Immature natural killer cell (primary cell): ENCODE measurements at places on chromosomes 2 and 18.

GRCh38 chr2:65366595-65367125 lies 65.7 kb downstream of the SPRED2 start:
- no peak for DNase-seq
- no peak overlapping the region for H3K27ac ChIP-seq

GRCh38 chr2:216787851-216788540 lies 71.9 kb downstream of the TNP1 start:
- no peak overlapping the region for H3K27ac ChIP-seq
- DNase-seq, result no peak
- H3K4me1 ChIP-seq, result no peaks in the 10 kb centered on the region
- no peaks in the 10 kb centered on the region for H3K36me3 ChIP-seq
- H3K4me3 ChIP-seq, result no peak overlapping the region

- no peaks in the 10 kb centered on the region for H3K27me3 ChIP-seq
- H3K36me3 ChIP-seq, result no peaks in the 10 kb centered on the region
- H3K4me1 ChIP-seq, result peaks cover 8% of the 10 kb centered on the region
- no peak for DNase-seq
Observed at GRCh38 chr2:110865188-110865587, 132.8 kb downstream of the ACOXL start.

- H3K36me3 ChIP-seq, result no peaks in the 10 kb centered on the region
- no peak for DNase-seq
- H3K4me3 ChIP-seq, result no peak overlapping the region
Observed at GRCh38 chr2:10762651-10763460, 41.4 kb downstream of the ATP6V1C2 start.

- H3K27ac ChIP-seq, result peak overlapping the region; percentile 80
- peaks cover 55% of the 10 kb centered on the region for H3K4me1 ChIP-seq
- H3K4me3 ChIP-seq, result peak overlapping the region; percentile 80
Observed at GRCh38 chr18:3067722-3068121, 54.8 kb upstream of the LPIN2 start.

GRCh38 chr2:134842930-134843490 lies 4.6 kb downstream of the ACMSD start:
- DNase-seq, result no peak
- no peaks in the 10 kb centered on the region for H3K27me3 ChIP-seq
- H3K4me1 ChIP-seq, result no peaks in the 10 kb centered on the region
- peaks cover 1% of the 10 kb centered on the region for H3K36me3 ChIP-seq
- H3K27ac ChIP-seq, result no peak overlapping the region

DNA sequence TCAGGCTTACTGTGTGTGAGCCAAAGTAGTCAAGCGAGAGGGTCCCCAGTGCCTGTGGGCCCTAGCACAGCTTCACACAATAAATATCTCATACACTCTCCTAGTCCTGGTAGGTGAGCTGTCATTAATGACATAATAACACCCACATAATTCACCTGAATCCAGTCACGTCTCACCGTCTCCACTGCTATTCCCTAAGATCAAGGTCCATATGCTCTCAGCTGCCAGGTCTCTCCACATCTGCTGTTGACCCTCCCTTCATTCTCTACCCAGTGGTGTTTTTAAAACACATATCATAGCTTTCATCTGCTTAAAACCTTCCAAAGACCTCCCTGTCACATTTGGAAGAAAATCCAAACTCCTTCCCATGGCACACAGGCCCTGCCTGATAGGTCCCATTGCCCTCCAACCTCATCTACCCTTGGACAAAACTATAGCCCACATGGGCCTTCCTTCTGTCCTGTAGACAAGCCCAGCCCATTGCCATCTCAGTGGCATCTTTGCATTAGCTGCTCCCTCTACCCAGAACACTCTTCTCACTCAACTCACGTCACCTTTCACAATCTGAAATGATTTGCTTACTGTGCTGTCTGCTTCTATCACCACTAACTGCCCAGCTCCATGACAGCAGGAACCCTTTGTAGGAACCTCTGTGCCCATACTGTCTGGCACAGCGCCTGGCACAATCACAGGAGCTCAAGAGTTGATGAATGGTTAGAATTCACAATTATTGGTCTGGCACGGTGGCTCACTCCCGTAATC lies 7.5 kb downstream of the KCNG3 start:
- H3K27me3 ChIP-seq, result peaks cover 5% of the 10 kb centered on the region
- H3K4me1 ChIP-seq, result no peaks in the 10 kb centered on the region
- DNase-seq, result no peak
- H3K36me3 ChIP-seq, result no peaks in the 10 kb centered on the region
- no peak overlapping the region for H3K4me3 ChIP-seq
- H3K27ac ChIP-seq, result no peak overlapping the region

DNA sequence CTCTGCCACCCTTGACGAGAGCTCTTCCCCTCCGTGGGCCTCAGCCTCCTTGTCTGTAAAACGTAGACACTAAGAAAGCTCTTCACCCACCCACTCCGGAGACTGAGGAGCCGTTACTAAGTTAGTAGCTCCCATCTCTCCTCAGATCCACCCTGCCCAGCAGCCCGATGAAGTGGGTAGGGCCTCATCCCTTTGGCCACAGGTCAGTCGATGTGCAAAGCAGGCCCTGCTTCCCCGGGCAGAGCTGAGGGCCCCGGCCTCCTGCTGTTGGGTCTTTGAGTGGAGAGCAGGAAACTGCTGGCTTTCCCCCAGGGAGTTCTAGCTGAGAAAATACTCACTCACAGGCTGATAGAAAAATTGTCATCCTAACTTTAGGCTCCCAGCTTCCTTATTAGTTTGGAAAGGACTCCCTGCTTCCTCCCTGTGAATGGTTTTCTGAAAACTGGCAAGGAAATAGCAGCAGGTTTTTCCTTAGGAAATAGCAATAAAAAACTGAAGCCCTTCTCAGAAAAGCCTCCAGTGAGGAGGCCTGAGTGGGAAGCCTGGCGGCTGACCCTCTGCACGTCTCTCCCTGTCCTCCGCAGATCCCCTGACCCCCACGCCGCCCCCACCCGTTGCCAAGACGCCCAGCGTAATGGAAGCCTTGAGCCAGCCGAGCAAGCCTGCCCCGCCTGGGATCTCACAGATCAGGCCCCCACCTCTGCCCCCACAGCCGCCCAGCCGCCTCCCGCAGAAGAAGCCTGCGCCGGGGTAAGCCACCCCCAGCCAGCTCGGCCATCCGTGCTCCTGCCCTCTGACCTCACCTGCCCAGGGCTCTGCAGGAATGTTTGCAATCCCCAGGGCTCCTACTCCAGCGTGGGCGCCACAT lies 30.2 kb downstream of the ITGB1BP1 start:
- H3K27me3 ChIP-seq, result peaks cover 2% of the 10 kb centered on the region
- no peaks in the 10 kb centered on the region for H3K4me1 ChIP-seq
- H3K27ac ChIP-seq, result no peak overlapping the region

DNA sequence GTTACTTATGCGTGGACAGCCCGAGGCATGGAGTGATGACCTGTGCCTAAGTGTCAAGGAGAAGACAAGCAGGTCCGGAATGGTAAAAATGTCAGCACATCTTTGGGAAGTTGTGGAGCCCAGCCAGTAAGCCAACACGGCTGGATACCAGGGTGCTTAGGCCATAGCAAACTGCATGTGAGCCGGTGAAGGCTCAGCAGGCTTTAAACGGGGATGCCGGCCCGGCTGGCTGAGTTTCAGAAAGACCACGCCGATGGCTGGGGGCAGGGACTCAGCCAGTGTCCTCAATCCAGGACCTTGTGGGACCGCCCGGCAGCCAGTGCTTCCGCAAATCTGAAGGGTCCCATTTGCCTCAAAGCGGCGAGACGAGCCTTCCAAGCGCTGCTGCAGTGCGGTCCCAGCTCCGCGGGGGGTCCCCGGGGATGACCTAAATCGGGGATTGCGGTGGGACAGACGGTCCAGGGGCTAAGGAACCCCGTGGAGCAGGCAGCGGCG lies 946 bp upstream of the AGAP1 start:
- H3K36me3 ChIP-seq, result no peaks in the 10 kb centered on the region
- H3K27ac ChIP-seq, result no peak overlapping the region
- peak overlapping the region; percentile 78 for H3K4me3 ChIP-seq
- H3K4me1 ChIP-seq, result peaks cover 18% of the 10 kb centered on the region

- peak overlapping the region; percentile 77 for H3K27ac ChIP-seq
- H3K27me3 ChIP-seq, result no peaks in the 10 kb centered on the region
- DNase-seq, result no peak
- H3K4me3 ChIP-seq, result no peak overlapping the region
Observed at GRCh38 chr2:96245609-96246390, 20.0 kb downstream of the TMEM127 start.

DNA sequence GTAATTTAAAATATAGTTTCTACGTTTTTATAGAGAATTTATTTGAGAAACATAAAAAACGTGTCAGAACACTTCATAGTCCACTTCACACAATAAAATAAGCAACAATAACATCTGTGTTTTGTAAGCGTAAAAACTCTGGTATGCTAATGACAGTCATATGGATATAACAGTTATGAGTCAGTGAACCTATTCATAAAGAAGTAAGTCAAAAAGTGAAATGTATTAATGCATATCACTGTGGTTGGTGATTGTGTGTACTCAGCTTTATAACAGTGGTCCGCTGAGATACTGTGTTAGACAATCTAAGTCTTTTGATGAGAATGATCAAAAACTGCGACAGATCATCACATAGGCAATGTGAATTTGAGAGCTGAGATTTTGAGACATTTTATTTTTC lies 153.2 kb downstream of the WDR7 start:
- no peak overlapping the region for H3K4me3 ChIP-seq
- no peak overlapping the region for H3K27ac ChIP-seq
- no peaks in the 10 kb centered on the region for H3K4me1 ChIP-seq
- no peak for DNase-seq
- no peaks in the 10 kb centered on the region for H3K27me3 ChIP-seq
- H3K36me3 ChIP-seq, result peaks cover 5% of the 10 kb centered on the region
